Renal cortical epithelial cell (primary cell): ENCODE measurements at places on chromosomes 4 and X.
A peak's percentile ranks its signal among the peaks of the same experiment; 100 is the strongest.

DNA sequence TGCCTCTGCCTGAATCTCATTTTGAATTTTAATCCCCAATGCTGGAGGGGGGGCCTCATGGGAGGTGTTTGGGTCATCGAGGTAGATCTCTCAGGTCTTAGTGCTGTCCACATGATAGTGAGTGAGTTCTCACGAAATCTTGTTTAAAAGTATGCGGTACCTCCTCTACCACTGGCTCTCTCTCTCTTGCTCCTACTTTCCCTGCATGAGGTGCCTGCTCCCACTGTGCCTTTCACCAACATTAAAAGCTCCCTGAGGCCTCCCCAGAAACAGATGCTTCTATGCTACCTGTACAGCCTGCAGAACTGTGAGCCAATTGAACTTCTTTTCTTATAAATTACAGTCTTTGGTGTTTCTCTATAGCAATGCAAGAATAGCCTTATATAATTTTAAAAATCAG lies 560.7 kb upstream of the CPEB2 start:
- no peak for DNase-seq

GRCh38 chrX:150049647-150050046 lies 111.4 kb upstream of the EOLA2 start:
- DNase-seq, result no peak

DNA sequence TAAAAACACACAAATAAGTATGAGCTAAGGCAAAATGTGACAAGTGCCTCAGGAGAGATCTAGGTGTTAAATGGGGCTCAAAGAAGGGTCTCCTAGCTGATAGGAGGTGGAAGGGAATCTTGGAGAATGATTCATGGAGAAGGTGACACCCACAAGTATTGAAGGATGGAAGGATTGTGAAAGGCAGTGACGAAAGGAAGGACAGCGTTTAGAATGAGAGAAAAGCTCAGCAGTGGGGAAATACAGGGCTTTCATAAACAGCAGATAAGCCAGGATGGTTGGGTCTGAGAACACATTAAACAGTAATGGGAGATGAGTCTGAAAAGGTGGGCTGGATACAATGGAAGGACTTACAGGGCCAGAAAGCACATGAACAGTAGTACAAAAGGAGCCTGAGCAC lies 11.5 kb downstream of the ANXA5 start:
- DNase-seq, result no peak

DNA sequence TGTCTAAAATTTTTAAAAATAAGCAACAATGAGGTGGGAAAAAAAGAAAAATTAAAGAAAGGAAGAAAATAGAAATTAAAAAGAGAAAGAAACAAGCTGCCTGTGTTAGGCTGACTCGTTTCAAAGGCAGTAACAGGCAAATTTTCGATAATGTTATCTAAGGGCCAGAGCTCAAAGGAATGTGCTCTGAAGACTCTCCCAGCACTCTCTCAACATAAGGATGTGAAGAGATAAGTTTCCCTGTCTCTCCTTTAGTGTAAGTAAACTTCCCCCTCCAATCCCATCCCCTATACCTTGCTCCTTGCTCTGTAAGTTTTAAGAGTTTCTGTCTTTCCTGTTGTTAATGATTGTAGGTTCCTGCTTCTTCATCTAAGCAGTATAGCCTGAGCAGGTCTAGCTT lies 172.8 kb downstream of the TEX13C start:
- no peak for DNase-seq

- no peak for DNase-seq
Observed at GRCh38 chr4:26938516-26938915, 77.9 kb downstream of the STIM2 start.

DNA sequence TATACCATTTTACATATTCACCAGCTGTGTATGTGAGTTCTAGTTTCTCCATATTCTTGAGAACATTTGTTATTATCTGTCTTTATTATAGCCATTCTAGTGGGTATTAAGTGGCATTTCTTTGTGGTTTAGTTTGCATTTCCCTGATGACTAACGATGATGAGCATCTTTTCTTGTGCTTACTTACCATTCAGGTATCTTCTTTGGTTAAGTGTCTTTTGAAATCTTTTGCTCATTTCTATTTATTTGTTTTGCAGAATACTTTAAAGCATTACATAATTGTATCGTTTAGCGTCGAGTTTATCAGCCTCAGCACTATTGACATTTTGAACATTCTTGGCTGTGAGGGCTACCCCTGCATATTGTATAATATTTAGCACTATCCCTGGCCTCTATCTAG lies 85.4 kb downstream of the FRMPD4 start:
- DNase-seq, result peak; percentile 7

DNA sequence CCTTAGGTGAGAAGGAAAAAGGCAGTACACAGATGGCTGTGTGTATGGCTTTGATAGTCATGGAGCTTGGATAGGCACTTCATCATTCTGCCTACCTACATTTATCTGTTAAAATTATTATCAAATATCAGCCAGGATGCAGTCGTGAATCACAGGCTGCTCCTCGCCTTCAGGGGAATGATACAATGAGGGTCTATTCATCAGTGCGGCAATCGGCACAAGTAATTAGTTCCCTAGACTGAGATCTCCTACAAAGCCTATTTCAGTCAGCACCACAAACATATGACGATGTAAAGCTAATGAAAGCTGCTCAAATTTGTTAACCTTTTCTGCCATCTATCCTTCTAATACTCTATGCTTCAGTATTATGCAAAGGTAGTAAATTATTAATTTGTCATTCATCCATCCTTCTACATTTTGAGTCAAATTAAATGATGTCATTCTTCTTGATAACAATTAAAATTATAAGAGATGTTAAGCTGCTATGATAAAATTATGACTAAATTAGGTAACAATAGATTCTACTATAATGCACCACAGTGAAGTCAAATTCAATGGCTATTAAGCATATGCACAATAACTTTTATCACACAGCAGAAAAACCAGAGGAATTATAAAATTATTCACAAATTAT lies 19.0 kb downstream of the MAB21L2 start:
- DNase-seq, result no peak

GRCh38 chrX:124217304-124218251 lies 114.9 kb upstream of the TEX13D start:
- peak; percentile 36 for DNase-seq

DNA sequence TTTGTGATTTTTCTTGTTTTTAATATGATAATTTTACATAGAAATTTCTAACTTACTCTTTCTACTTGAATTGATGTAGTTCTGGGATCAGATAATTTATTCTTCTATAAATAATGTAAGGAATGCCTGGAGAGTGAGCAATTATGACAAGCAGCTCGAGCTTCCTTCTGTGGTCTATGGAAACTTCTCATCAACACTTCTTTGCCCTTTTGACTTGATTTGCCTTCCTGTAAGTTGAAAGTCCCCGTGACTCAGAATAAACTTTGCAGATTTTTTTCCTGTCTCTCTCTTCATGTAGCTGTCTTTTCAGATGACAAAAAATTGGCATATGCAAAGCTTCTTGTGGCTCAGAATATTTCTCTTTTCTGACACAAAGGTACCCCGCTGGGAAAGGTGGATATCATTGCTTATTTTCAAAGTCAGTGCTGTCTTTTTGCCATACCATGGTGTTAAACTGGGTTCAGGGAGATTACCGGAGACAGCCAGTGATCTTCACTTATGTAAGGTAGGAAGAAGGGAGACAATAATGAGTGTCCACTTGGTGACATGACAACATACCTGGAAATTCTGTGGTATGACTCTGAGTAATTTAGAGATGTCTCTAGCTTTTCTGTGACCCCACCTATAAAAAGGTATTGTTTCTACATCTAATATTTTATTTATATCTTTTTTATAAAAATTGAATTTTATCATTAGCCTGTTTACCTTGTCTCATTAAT lies 278.6 kb upstream of the GNPDA2 start:
- no peak for DNase-seq

- DNase-seq, result no peak
Observed at GRCh38 chr4:158847535-158847934, 78.7 kb downstream of the FNIP2 start.

DNA sequence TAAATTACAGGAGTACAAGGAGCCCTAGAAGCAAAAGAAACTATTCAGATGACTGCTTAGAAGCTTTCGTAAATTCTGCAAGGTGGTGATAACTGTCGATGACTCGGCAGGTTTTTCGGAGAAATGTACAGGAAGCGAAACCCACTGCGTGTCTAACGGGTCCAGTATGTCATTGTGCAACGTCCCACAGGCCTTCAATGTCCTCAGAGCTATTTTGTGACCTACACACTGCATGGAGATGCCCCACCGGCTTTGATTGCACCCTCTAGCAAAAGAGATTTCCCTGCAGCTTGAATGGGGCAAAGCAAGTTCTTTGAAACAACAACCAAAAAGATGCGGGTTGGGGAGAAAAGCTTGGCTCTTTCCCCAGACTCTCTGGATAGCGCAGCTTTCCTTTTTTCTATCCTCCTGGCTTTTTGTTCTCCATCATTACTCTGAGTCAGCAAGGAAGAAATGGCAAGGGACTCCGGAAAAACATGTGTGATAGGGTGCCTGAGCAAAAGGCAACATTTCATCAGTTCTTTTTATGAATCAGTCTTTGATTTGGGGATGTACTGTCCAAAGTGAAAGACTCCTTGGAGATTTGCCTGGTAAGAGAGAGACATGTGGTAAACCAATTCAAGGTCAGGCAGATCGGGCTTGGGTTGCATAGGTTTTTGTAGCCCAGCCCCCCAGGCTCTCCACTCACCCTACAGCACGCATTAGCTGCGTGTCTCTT lies 112.0 kb upstream of the TBL1X start:
- no peak for DNase-seq

DNA sequence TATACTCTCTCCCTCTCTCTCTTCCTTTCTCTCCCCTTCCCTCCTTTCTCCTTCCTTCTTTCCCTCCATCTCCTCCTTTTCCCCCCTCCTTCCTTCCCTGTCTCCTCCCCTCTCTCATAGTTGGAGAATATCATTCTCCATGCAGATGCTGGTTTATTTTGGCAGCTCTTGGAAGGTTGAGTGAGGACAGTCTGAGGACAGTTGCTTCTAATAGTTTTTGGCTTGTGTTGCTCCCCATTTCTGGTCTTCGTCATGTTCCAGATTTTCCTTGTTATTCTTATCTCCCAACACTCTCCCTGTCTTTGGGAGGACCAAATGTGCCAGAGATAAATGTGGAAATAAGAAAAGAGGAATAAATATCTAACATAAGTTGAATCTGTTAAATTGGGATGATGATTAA lies 263.0 kb downstream of the FRMPD4 start:
- no peak for DNase-seq

GRCh38 chrX:124010566-124010965 lies 49.1 kb downstream of the STAG2 start:
- DNase-seq, result no peak

GRCh38 chr4:41359422-41359775 lies 102.7 kb downstream of the UCHL1 start:
- DNase-seq, result no peak

- DNase-seq, result no peak
Observed at GRCh38 chr4:155541716-155542115, 124.9 kb upstream of the GUCY1A1 start.

- DNase-seq, result no peak
Observed at GRCh38 chr4:183144787-183145186, 45.7 kb downstream of the WWC2 start.

DNA sequence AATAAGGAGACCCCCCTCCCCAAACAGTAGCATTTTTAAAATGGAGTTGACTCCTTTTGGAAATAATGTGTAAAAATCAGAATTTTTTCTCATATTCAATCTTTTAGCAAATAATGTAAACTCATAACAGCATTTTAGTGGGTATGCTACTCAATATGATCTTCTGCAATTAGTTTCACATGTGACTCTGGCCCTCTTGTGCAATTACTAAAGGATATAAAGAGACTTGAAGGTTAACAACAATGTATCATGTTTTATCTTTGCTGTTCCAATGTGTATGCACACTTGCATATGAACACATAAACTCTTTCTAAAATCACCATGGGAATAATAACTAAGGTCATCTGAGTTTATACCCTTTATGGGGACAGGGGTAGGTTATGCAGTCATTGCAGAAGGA lies 39.9 kb upstream of the RXFP1 start:
- DNase-seq, result no peak

DNA sequence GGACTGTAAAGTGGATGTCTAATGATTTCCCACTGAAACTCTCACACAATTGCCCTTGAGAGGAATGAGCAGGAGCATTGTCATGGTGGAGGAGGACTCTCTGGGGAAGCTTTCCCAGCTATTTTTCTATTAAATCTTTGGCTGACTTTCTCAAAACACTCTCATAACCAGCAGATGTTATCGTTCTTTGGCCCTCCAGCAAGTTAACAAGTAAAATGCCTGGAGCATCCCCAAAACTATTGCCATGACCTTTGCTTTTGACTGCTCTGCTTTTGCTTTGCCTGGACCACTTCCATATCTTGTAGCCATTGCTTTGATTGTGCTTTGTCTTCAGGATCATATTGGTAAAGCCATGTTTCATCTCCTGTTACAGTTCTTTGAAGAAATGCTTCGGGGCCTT lies 120.2 kb upstream of the PDE5A start:
- DNase-seq, result no peak

DNA sequence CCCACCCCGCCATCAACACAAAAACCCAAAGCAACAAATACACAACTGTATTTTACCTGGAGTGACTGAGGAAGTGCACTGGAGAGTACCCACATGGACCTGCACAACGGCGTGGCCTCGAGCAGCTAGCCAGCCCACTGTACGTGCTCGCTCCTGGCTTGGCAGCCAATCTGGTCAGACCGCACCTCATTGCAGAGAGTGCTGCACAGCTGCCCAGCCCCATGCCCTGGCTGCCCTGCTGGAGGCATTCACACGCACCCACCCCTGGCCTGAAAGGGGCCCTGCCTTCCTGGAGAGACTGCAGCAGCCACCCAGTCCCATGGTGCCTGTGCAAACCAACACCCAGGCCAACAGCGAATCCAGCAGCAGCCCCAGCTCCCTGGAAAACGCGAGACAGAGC lies 116.3 kb downstream of the GALNTL6 start:
- DNase-seq, result no peak

- peak; percentile 80 for DNase-seq
Observed at GRCh38 chr4:155592938-155593297, 73.7 kb upstream of the GUCY1A1 start.

DNA sequence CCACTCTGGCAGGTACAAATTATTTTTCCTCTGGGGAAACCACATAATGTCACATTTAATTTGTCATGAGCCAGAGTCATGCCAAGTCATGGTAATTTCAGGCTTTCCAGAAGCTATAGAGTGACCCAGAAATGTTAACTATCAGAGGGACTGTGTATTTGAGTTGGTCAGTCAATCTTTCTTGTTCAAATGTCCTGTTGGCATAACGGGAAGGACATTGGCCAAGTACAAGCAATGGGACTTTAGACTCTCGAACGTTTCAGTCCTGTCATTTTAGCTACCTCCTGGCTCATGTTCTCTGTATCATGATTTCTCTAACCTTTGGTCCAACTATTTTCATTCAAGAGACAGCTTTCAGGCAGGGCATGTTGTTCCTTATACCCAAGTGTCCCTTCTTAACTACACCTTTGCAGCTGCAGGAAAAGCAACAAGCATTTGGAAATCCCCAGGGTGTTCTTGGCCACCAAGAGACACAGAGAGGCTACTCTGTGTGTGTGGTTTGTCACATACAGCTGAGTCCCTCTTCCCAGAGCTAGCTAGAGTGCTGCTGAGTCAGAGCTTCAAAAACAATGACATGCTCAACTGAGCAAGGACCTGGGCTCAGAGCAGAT lies 142.6 kb downstream of the EGF start:
- DNase-seq, result peak; percentile 93
